CD14-positive monocyte (primary cell): ENCODE measurements at places on chromosomes 5 and 9.

DNA sequence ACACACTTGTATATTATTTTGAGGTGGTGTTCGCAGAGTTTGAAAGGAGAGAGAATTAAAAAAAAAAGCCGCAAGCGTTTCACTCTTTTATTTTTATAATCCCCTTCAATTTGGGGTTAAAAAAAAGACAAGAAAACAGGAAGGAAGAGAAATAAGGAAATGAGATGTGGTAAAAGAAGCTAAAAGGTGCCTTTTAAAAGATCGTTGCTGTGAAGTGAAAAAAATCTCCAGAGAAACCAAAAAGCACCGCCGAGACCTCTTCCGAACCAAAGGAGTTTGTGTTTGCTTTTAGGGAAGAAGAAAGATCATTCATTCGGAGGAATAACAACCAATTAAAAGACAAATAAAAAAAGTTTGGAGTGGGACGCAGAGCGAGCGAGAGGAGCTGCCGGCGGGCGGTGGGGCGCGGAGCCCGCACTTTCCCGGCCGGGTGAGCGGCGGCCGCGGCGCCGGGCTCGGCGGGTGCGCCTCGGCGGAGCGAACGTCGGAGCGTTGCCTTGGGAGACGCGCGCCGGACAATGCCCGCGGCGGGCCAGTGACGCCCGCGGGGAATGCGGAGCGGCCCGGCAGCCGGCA is 355 bp downstream of the TLE4 start:
- DNase-seq = no peak

DNA sequence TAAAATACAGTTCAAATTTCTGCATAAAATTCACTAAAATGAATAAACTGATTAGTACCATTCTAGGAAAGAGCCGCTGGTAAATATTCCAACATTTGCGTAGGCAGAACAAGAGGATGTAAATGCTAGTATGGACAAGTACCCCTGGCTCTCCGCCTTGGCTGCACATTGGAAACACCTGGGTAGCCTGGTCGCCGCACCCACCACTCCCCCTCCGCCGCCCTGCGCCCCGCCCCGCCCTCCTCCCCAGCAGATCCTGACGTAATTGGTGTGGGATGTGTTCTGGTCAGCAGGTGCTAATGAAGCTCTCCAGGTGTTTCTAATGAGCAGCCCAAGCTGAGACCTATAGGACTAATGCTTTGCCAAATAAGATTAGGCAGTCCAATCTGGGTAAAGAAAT is 225.7 kb downstream of the FRMD3 start:
- no peak for DNase-seq

DNA sequence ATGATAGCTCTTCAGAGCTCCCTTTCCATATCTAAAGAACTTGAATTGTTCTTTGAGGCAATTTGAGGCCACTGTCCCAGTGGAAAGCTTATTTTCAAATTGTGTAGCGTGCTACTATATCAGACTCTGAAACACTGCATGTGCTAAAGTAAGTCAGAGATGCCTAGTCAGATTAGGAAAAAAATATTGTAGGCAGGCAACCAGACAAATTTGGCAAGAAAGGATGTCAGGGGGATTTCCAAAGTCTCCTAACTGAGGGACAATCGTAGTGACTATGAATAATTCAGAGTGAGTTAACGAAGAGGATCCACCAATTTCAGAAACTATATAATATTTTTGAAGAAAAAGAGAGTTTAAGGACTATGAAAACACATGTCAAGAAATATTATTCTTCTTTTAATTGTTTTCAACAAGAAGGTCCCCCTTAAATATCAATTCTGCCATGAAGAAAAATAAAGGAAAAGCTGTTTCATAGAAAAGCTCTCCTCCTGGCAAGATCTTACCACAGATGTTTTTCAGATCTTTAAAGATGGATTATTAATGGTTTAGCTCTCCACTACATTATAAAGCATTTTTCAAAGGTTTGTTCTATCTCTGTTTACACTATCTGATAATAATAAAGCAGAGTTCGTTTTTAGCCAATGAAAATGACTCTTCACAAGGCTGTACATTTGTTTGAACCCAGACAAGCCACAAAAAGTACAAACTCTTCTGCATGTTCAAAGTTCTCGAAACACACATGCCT is 273.5 kb upstream of the PTGER4 start:
- DNase-seq = peak; percentile 84

DNA sequence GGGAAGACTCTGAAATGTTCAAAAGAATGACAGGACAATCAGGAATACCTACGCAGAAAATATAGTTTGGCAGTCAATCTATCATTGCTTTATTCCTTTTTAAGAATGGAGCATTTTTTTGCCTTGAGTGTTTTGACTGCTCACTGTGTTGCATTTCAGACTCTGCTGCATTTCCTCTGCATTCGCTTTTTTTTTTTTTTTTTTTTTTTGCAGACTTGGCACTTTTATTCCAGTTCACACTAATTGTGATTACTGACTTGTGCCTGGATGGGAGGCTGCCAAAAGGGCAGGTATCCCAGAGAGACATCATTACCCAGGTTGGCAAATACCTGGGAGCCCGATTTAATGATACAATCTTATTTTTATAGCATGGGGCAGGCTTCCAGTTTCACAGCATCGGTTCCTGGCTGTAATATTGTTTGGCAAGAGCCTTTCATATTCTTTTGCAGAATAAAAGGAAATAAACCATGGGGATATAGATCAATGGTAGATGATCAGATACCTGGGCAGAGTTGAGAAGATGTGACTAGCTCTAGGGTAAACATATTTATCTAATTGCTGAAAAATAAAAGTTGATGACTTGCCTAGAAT is 1132.6 kb downstream of the MAT2B start:
- no peak for DNase-seq

GRCh38 chr9:9631284-9631683 is 981.5 kb downstream of the PTPRD start:
- no peak for DNase-seq

GRCh38 chr5:136768457-136768856 is 403.1 kb upstream of the TRPC7 start:
- no peak for DNase-seq

- no peak for DNase-seq
These were observed 323.9 kb downstream of the TMEM161B start for GRCh38 chr5:87944553-87945285.

- no peak for DNase-seq
These were observed 51.0 kb downstream of the GNAQ start for GRCh38 chr9:77980622-77981021.

- no peak for DNase-seq
These were observed 54.3 kb downstream of the CSNK1A1 start for GRCh38 chr5:149496917-149497316.

- no peak for DNase-seq
These were observed 85.9 kb upstream of the SIMC1 start for GRCh38 chr5:176152191-176152929.

GRCh38 chr5:107712359-107712870 is 41.7 kb upstream of the EFNA5 start:
- no peak for DNase-seq

- no peak for DNase-seq
These were observed 68.4 kb upstream of the NR3C1 start for GRCh38 chr5:143471666-143472464.

- no peak for DNase-seq
These were observed 3.2 kb upstream of the AKNA start for GRCh38 chr9:114390952-114391351.

DNA sequence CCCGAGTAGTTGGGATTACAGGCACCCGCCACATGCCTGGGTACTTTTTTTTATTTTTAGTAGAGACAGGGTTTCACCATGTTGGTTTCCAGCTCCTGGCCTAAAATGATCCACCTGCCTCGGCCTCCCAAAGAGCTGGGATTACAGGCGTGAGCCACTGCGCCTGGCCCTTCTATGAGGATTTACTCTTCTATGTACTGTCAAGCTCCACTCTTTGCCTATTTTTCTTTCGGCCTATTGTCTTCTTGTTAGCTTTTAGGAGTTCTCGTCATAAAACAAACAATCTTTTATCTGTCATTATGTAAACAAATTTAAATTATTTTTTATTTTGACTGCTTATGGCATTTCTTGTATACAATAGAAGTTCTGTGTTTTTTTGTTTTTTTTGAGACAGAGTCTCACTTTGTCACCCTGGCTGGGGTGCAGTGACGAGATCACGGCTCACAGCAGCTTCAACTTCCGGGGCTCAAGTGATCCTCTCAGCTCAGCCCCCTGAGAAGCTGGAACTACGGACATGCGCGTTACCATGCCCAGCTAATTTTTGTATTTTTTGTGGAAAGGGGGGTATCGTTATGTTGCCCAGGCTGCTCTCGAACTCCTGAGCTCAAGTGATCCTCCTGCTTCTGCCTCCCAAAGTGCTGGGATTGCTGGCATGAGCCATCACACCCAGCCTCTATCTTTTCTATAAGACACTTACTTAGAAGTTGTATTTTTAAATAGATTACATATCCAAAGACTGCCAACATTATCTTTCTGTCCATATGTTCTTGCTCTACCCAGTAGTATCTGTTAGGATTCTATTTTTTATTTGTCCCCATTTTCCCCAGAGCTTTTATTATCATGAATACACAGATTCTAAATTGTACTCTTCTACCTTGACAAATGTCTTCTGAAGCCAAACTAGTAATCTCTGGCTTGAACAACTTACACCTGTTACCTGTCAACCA is 29.2 kb downstream of the CSNK1A1 start:
- no peak for DNase-seq

- no peak for DNase-seq
These were observed 86.7 kb upstream of the SPATA31C2 start for GRCh38 chr9:88224938-88225337.

DNA sequence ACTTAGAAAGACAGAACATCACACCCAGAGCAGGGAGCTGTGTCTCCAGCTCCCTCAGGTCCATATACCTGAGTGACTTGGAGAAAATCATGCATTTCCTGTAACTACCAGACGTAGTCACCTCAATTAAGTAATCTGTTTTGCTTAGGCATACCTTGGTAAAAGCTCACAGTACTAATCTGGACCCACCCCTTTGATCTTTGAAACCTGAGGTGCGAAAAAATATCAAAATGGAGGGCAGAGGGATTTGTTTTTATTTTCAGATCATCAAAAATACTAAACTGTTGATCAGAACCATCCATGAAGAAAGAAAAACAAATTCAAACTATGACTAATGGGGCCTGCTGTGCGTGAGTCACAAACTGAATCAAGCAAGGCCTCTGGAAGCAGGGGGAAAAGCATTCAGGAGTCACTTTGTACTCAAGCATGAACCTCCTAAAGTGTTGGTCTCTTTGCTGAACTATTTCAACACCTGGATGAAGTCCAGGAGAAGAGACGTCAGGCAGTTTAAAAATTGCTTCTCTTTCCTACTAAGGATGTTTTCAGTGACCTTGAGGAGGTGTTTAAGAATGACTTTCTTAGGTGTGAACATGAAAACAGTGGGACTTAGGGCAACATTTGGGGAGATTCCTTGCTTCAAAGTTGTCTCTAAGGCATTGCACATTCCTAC is 76.3 kb downstream of the MUSK start:
- no peak for DNase-seq

- DNase-seq = no peak
These were observed 336.2 kb upstream of the PDE4D start for GRCh38 chr5:60229691-60230185.

DNA sequence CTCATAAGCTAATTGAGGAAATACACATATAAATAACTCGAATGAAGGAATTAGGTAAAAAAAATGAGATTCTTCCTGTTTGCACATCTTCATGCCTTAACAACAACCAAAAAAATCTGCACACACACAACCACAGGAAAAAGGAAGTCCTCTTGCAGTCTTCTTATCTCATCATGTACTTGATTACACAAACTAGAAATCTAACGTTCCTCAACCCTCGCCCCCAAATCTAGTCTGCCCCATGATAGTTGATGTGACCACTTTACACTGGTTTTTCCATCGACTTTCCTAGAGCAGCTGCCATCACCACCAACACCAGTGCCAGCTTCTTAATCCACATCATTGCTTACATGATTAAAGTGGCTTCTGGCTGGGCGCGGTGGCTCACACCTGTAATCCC is 31.2 kb upstream of the RNU6ATAC start:
- peak; percentile 58 for DNase-seq

GRCh38 chr5:138967791-138968448 is 92.8 kb upstream of the LRRTM2 start:
- DNase-seq = no peak

- DNase-seq = peak; percentile 18
These were observed 26.6 kb upstream of the ABLIM3 start for GRCh38 chr5:149114403-149115312.

- no peak for DNase-seq
These were observed 10.1 kb downstream of the CDKN2A start for GRCh38 chr9:21984101-21984500.

GRCh38 chr9:105510024-105510423 is 47.9 kb upstream of the FKTN start:
- DNase-seq = no peak

DNA sequence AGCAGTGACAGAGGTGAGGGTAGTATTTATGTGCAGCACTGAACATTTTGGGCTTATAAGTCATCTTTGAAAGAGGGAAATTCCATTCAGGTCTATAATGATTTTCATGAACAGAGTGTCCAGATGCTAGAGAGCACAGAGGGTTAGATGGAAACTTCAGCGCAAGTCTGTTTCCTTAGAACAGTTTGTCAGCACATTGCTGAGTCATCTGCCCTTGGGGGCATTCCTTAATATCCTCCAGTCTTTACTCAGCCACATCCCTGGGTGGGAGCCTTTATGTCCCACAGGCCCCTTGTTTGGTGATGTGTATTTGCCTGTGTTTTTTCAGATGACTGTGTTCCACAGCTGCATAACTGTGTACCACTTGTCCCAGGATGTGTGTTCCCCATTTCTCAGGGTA is 138.5 kb upstream of the S1PR3 start:
- no peak for DNase-seq

DNA sequence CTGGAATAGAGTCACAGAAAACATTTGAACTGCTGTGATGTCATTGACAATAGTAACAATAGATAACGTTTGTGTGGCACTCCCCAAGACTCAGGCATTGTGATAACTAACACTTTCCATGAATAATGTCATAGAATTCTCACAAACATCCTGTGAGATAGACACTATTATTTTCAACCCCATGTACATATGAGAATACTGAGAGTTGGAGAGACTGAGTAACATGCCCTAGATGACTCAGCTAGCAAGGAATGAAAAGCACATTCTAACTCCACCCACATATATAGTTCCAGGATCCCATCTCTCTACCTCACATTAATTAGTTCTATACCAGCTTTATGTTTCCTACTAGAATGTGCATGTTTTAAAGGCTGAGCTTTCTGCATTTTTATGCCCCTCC is 71.4 kb downstream of the ASTN2 start:
- no peak for DNase-seq

DNA sequence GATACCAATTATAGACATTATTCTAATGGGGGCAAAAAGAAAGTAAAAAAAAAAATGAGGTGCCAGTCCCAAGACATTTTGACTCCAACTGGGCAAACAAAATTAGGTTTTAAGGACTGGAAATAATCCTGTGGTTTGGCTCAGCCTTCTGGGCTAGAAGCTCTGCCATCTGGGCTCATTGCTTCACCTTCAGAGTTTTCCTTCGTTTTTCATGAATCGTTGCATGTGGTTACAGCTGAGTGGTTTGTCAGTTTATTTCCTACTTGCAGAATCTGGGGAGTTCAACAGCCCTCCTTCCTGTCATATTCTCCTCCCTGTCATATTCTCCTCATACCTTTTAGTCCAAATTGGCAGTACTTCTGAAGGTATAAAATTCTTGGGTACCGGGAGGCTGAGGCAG is 12.0 kb downstream of the UGT3A2 start:
- no peak for DNase-seq
